ENCODE measurements at places on chromosomes 3 and 15.

- no peak for DNase-seq
Observed at GRCh38 chr3:43979645-43980044, 262.0 kb upstream of the TOPAZ1 start.

DNA sequence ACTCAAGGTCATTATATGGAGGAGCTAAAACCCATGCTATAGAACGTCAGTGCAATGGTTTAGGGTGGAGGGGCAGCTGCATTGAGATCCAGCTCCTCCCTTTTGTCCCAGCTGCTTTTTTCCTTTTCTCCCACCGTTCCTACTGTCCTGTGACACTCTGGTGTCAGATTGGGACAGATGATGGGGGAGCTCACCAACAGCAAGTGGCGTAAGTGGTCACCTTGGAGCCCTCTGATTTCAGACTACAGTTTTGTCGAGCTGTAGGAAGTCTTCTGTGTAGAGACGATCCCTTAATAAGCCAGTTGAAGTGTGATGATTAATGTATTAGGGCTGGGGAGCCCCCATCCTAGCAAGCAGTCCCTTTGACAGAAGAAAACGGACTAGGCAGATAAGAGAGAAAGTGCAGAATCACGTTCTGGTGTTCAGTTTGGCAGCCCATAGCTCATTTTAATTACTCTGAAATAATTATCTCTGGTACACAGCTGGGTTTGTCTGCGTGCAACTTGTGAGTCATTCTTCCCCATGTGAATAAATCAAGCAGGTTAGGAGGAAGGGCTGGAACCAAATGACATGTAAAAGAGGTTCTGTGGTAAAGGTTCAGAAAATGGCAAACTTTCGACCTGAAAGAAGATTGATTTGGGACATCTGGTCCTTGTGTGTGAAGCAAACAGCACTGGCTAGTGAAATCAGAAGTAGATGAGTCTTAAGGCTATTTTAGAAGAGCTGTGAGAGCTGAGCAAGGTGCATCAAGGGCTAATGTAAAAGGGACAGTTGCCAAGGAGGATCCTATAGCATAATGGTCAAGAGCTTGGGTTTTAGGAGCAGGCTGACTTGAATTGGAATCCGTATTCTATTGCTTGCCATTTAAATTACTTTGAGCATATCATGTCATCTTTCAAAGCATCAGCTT, 241.4 kb downstream of the EDEM1 start:
- no peak for DNase-seq

DNA sequence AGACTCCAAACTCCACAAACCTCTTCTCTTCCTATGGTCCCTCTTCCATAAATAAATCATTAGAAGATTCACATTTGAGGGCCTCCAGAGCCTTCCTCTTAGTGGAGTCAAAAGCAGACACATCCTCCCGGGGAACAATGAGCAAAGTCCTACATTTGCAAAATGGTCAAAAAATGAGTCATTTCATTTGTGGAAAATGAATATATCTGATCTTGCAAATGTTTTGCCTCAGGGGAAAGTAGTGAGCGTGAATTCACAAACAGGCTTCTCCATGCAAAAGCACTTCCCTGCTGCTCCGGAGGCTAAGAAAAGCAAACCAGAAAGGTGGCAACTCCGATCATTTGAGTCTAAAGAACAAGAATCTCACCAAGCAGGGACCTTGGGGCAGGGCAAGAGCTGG, 86.7 kb upstream of the IQSEC1 start:
- no peak for DNase-seq

DNA sequence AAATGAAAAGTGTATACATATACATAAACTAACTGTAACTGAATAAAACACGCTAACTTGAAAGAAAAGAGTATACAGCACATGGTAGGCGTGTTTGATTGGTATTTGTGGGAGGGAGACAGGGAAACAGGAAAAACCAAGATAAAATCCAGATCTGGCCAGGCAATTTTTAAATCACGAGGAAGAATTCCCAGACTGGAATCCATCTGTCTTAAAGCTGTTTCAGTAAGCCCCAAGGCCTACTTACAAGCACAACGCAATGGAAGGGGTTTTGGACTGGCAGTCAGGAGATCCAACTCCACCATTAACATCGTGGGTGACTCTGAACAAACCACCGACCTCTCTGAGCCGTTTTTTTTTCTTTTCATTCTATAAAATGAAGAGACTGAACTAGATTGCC, 195.8 kb downstream of the OSBPL10 start:
- no peak for DNase-seq

- no peak for DNase-seq
Observed at GRCh38 chr15:41061667-41062066, 54.4 kb downstream of the INO80 start.

- DNase-seq = no peak
Observed at GRCh38 chr15:55562601-55563000, 25.5 kb downstream of the PYGO1 start.

GRCh38 chr15:25374143-25374542, 64.7 kb downstream of the UBE3A start:
- DNase-seq = no peak

DNA sequence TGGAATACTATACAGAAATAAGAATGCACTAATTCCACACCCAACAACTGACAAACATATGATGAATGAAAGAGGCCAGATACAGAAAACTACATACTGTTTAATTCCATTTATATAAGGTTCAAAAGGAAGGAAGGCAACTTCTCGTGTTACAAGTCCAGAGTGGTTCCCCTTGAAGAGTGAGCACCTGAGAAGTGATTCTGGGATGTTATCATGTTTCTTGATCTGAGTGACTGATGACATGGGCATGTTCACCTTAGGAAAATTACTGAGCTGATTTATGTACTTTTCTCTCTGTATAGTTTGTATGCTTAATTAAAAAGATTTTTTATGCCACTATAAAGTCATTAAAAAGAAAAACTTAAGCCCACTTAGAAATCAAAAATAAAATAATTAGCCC, 13.6 kb downstream of the CCDC12 start:
- no peak for DNase-seq

DNA sequence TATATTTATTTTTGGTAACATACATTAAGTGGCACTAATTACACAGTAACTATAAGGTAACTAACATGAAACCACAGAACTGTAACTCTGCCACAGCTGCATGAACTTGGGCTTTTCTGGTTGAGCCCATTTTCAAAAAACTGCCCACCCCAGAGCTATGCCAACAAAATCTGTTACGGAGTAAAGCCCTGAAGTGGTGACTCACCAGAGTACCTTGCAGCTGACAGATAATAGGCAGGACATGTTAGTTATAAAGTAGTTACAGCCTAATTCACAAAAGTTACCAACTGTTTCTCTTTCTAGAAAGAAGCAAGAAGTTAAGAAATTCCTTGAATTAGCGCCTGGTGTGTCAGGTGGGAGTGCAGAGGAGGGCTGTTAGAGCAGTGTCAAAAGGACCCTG, 1.5 kb upstream of the GPX1 start:
- no peak for DNase-seq

- DNase-seq = peak; percentile 73
Observed at GRCh38 chr3:136751316-136752171, 634 bp downstream of the STAG1 start.

DNA sequence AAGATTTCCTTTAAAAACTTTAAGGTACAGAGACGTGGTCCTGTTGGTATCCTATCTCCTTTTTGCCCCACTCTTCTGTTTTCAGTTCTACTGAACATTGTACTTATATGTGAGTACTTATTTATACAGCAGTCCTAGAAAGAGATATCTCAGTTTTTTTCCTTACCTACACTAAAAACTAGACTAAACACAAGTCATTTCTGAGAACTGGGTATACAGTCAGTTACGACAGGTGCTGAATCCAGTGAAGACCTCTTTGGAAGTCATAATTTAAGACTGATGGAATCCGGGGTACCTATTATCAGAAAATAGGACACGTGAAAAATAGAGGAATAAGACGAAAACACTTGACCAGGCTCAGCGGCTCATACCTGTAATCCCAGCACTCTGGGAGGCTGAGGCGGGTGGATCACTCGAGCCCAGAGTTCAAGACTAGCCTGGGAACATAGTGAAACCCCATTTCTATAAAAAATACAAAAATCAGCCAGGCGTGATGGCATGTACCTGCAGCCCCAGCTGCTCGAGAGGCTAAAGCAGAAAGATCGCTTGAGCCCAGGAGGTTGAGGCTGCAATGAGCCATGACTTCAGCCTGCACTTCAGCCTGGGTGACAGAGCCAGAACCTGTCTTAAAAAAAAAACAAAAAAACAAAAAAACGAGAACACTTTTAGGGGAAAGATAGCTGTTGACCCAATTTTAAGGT, 76.3 kb downstream of the KLHL25 start:
- no peak for DNase-seq

DNA sequence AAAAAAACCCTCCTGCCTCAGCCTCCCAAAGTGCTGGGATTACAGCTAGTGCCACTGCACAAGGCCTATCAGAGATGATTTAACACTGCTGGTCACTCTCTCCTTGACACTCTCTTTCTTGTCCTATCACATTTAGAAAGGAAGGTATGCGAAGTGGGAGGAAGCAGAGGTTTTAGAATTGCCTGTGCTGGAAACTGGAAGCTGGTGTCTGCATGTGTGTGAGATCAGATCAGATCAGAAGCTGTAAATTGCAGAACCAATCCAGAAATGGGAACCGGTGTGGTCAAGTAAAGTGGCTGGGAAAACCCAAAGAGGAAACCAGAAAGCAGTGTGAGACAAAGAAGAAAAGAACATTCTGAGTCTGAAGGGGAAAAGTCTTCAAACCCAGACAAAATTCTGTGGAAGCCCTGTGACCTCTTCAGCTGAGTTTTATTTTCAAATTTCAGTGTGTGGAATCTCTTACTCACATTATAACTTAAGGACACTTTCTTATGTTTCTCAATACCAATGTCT, 2.8 kb downstream of the EFHB start:
- no peak for DNase-seq

DNA sequence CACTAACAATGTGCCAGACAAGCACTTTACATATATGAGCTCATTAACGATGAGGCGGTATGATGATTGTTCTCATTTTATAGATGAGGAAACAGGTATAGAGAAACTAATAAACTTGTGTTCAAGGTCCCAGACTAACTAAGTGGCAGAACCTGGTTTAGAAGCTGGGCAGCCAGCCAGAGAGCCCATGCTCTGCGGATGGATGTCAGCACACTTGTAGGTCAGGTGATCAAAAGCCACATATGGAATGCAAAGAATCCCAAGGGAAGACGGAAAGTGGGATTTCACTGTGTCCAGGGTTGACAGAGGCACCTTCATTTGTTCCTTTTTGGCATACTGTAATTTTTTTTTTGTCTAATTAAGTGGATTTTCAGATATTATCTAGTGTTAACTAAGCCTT, 103.7 kb downstream of the EFL1 start:
- no peak for DNase-seq

DNA sequence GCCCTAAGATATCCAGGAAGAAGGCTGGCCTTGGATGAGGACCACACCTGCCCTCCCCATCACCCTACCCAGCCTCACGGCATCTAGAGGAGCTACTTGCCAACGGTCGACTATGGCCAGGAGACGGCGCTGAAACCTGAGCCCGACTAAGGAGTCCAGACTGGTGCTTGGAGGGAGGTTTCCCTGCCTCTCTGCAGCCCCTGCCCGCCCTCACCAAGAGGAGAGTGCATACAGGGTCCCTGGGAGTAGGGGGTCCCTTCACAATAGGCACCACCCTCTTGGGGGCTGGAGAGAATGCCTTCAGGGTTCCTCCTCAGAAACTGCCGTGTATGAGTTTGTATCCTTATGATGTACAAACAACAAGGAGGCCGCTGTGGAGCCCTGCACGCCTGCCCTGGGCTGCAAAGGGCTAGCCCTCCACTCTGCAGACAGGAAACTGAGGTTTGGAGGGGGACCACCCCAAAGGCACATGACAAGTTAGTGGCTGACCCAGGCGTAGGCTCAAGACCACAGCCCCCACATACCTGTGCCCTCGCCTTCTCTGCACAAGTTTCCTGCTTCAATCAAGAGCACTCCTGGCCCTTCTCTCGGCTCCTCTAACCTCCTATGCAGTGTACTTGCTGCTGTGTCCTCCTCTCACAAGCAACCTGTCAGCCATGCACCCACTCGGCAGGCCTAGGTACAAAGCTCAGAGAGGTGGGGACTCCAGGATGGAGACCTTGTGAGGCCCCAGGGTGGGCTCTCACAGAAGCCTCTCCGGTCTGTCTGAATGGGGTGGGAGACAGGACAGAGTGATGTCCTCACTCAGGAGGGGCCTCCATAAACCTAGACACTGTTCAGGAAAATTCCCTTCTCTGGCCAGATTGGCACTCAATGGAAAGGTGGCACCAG, 7.4 kb downstream of the KLF15 start:
- no peak for DNase-seq

DNA sequence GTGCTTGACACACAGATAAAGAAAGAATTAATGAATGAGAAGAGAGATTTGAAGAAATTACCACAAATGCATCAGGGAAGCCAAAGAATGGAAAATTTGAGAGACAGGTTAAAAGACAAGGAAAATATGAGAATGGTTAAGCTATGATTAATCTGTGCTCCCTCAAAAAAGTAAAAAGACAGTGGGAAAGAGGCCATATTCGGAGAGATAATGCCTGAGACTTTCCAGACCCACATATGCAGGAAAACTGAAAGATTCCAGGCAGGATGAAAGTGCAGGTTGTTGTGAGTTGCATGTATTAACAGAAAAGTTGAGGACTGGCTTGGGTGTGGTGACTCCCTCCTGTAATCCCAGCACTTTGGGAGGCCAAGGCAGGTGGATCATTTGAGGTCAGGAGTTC, 302.3 kb downstream of the UACA start:
- DNase-seq = no peak

GRCh38 chr3:123657111-123657510, 72.3 kb upstream of the HACD2 start:
- no peak for DNase-seq

- no peak for DNase-seq
Observed at GRCh38 chr3:52070724-52071621, 14.6 kb upstream of the DUSP7 start.

- DNase-seq = peak; percentile 61
Observed at GRCh38 chr3:165185707-165186327, 10.4 kb downstream of the SLITRK3 start.

DNA sequence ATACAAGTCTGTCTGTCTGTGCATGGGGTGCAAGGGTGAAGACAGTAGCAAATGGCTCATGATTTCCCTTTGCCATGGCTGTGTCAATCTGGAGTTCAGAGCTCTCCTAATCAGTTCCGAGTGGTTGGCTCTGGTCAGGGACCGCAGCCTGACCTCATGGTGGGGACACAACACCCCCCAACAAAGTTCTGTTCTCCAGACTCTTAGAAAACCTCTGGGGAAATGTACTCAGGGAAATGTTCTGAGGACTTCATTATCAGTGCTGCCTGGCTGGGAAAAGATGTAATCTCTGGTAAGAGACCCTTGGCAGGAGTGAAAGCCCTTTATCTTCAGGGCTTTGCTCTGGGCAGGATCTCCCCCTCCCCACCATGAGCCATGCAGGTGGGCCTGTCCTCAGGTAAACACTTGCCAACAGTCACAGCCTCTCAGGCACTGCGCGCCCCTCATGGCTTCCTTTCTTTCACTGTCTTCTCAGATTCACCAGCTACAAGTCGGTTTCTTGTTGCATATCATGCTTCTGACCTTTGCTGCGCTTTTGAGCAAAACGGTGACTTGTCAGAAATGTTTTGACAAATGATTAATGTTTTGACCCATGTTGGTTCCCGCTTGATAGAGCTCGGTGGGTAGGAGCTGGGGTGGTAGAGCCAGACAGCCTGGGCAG, 95.5 kb downstream of the ST6GAL1 start:
- DNase-seq = no peak

GRCh38 chr15:77421370-77421700, 647 bp downstream of the HMG20A start:
- no peak for DNase-seq

GRCh38 chr3:143648708-143649107, 199.6 kb downstream of the SLC9A9 start:
- DNase-seq = peak; percentile 42

All from HEK293T (cell line).